ENCODE measurements at places on chromosomes 4 and X.
A peak's percentile ranks its signal among the peaks of the same experiment; 100 is the strongest.

GRCh38 chr4:164526933-164527583, 226.9 kb upstream of the SMIM31 start:
- DNase-seq, result no peak

DNA sequence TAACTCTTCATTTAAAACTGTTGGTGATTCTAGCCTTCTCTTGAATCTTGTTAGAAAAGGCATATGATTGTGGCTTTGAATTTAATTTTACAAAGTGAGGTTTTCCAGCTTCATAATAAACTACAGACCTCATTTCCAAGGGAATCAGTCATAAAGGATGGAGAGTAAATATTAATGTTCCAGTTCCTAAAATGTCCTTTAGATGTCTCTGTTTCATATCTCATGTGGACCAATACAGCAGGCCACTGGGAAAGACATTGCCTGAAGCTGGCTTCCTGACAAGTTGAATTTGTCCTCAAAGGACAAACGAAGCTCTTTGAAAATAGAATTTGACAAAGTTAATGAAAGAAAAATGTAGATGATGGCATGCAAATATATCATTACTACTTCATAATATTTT, 125.4 kb downstream of the ZNF330 start:
- no peak for DNase-seq

GRCh38 chr4:158818560-158819140, 49.8 kb downstream of the FNIP2 start:
- no peak for DNase-seq

DNA sequence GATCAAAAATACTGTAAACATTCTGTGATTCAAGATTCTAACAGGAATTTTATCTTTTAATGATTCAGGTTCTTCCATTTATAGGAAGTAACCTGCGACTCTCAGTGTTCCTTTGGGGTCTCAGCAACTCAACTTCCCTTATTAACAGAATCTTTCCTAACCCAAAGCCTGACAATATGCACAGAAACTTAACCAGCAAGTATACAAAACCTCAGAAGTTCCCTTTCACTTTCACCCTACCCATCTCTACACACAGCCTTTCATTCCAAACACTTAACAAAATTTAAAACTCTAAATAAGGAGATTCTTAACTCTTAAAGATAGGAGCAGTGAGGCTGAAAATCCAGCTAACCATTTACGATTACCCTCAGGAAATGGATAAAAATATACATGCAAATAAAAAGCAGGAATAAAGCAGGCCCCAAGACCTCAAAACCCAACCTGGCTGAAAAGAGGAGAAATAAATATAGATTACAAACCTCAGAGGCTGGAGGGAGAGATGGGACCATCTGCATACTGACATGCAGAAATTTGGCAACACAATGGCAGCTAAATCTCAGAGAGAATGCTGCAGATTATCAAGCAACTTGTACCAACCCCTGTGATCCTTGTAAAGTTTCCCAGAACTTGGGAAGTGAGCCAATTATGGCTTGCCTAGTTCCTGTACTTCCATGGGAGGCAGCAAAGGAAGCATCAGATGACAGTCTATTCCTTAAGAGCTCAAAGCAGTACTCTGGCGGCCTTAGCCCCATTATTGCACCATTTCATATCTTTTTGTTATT, 101.0 kb downstream of the ATP11C start:
- DNase-seq, result no peak

GRCh38 chr4:51995647-51996220, 24.4 kb downstream of the LRRC66 start:
- no peak for DNase-seq

GRCh38 chrX:46463682-46464081, 81.5 kb downstream of the ZNF674 start:
- DNase-seq, result no peak

GRCh38 chrX:67720344-67720743, 176.5 kb downstream of the AR start:
- DNase-seq, result no peak

- no peak for DNase-seq
Observed at GRCh38 chr4:54719378-54719777, 61.6 kb downstream of the KIT start.

DNA sequence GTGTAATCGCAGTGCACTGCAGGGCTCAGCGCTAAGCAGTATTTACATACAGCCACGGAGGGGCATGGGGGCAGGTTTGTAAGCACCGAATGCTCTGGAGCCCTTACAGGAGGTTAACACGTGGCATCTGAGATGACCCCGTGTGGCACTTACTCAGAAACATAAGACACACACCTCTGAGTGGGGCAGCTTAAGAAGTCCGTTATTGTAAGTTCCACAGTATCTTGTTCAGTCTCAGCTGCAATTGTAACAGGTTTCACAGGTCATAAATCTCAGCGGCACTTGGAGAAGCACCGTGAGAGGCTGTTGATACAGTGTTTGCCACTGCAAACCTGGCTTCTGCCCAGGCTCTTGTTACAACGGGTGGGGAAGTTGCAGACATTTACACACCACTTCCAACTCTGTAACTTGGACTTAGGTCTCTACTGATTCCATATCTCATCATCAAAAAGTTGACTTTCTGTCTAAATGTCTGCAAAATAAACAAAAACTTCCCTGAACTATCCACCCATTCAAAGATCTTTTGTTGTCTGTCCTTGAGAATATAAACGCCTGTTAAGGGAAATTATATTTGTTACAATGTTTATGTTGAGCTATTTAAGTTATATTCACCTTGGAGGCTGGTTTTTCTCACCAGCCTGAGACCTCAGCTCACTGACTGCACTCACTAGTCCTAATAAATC, 10.3 kb downstream of the CPLX1 start:
- DNase-seq, result no peak

GRCh38 chrX:67749536-67749935, 205.7 kb downstream of the AR start:
- DNase-seq, result no peak

DNA sequence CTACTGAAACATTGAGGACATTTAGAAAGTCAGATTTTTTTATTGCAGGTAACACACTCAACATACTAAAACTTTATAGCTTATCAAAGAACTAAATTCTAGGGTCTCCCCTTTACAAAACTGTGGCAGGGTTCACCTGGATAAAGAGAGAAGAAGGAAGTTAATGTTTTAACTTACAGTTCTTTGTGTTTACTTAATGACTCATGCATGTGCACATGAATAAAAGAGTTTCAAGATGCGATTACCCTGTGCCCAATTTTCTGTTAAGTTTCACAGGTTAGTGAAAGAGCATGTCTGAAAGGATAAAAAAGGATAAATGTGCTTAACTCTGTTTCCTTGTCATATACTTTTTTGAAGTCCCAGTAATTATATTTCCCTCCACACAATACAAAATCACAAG, 16.8 kb downstream of the DCAF8L1 start:
- DNase-seq, result no peak

GRCh38 chrX:40406330-40406859, 174.4 kb upstream of the ATP6AP2 start:
- DNase-seq, result no peak

DNA sequence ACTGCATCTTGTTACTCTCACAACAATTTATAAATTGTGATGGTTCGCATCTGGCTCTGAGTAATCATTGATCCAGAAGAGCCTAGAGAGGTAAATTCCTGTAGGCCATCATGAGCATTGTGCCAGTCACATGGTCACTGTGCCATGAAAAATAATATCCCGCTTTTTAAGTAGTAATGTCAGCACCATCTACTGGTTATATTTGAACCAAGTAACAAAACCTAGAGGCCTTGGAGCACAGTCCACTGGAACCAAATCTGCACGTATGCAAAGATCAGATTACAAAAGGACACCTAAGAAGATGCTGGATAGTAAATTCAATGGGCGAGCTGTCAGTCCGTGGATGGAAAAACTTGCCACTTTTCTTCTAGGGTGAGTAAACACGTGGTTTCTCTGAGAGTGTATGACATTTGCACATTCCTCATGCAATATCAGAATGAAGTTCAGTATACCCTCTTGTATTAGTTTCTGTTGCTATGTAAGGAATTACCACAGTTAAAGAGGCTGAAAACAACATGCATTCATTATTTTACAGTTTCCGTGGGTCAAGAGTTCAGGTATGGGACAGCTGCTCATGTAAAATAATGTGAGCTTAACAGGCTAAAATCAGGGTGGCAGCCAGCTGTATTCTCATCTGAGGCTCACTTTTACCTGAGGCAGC, 26.8 kb downstream of the FAM114A1 start:
- no peak for DNase-seq

- peak; percentile 3 for DNase-seq
Observed at GRCh38 chr4:118351851-118352827, 664 bp downstream of the PRSS12 start.

DNA sequence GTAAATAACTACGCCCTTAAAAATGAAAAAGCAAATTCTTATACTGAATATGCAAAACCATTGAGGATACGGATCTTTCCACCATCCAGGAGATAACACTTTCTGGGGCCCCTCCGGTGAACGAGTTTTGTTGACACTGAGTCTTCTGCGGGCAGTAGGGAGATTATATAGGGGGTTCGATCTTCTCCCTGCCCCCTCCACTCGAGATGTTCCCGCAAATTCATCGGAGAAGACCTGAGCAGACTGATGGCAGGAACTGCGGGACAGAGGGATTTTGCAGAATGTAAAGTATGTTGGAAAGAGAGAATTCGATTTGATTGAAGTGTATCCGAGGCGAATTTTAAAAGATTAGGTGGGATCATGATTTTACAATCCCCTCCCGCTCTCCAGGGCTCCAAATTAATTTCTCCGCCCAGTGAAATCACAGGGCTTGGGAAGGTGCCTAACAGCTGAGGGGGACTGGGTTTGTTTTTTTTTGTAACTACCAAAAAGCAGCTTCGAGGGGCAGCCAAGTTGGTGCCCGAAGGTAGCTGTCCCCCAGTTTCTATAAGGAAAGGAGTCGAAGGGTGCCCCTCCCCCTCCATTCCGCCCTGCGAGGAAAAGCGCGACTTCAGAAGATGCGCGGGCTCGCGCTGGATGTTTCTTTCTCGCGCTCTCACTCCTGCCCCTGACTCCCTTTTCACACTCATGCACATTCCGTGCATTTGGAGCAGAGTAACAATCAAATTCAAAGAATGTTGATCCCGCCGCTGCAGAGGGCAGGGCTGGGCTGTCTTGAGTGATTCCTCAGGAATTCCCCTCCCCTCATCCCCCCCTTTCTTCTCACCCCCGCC, 1.2 kb downstream of the TMEM255A start:
- no peak for DNase-seq

DNA sequence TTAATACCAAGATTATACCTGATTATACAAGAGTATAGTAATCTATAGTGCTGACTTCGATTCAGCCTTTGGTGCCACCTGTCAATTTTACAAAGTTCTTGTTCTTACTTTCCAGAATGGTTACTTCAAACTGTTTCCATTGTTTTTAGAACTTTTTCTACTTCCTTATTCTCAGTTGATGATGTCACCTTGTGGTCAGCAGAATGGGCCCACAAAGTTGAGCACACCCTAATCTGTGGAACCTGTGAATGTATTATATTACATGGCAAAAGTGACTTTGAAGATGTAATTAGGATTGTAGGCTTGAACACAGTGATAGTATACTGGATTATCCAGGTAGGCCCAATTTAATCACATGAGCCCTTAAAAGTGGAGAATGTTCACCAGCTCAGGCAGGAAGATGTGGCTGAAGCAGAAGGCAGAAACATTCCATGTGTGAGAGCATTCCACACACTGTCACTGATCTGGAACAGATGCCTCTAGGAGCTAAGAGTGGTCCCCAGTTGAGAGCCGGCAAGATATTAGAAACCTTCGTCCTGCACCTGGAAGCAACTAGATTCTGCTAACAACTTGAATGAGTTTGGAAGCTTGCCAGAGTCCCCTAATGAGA, 6.3 kb upstream of the SGMS2 start:
- DNase-seq, result no peak

DNA sequence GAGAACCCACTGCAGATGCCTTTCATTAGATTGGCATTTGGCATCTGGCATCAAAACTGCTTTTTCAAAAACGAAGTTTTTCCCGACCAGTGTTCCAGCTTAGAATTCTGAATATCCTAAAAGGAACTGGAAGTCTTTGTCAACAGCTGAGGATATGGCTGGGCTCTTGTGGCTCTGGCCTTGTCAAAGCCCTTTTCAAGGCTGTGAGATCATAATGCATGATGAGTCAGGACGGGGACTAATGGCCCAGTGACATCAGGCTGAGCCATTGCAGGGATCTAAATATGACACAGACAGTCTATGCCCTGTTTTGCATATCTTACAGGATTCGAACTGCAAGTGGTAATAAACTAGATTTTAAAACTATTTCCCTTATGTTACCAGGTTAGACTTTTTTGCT, 306.4 kb downstream of the PTTG2 start:
- peak; percentile 0 for DNase-seq

DNA sequence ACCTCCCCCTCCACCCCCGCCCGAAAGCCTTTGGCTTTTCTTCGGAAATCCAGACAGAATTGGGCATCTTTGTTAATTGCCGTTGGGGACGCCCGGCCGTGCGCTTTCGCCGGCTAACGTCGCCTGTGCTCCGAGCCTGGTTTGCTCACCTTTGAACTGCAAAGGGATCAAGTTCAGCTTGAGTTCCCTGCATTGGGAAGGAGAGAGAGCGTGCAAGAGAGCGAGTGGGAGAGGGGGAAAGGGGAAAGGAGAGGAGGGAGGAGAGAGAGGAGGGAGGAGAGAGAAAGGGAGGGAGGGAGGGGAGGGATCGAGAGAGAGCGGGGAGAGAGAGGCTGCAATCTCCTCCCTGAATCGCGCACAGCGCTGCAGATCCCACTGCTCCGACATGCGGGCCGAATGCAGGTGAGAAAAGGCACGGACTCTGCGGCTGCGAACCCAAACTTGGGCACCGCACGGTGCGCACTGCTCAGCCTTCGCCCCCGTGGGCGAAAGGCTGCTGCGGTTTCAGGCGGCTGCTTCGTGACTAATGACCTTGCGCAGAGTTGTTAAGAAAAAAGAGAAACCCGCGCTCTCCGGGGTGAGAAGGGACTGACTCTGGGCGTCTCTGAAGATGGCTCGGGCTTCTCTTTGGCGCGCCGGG, at the start of gene PCDH7:
TSS of gene PCDH7 (plus strand) at position 349 of the 640 bp plus-strand sequence. CDS start 1,054 bp downstream, outside the sequence.
- DNase-seq, result no peak

GRCh38 chrX:39260965-39261364, 459.7 kb downstream of the MID1IP1 start:
- DNase-seq, result no peak

DNA sequence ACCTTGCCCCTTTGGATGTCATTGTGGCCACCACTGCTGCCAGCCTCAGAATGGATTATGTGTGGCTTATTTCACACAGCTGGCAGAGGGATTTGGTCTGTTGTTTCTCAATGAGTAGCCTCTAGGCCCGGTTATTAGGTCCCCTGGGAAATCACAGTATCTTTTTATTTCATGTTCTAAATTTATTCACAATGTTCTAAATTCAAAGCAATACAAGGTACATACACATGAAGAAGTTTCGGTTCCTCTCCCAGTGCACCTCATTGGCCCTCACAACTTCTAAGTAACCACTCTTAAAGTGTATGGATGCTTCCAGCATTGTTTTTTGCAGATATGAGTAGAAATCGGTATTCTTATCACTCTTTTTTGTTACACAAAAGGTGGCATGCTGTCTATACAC, 262.7 kb downstream of the RCHY1 start:
- no peak for DNase-seq

GRCh38 chrX:25013632-25014365, 2.0 kb downstream of the ARX start:
- no peak for DNase-seq

Measured in stimulated activated naive CD4-positive, alpha-beta T cell treated with Interleukin-2 at 50 U/mL for 16 hours (primary cell).